ENCODE measurements at places on chromosomes 5 and 9.

DNA sequence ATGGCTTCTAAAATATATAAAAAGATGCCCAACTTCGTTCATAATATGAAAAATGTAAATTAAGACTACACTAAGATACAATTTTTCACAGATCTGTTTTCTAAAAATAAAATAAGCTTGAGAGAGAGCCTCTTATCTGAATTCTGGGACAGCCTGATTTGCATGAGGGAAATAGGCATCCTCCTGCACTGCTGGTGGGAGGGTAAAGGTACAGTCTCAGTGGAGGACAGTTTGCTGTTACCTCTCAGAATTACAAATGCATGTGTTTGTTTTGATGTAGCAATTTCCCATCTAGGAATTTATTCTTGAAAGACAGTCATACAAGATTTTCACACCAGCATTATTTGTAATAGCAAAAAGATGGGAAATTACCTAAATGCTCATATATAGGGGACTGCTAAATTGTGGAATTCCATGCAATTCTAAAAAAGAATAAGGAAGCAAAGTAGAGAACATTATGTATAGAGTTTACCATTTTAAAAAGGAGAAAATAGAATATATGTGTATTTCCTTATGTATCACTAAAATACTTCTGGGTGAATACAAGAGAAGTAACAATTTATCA, 75.7 kb downstream of the ZSWIM6 start:
- DNase-seq, result no peak

DNA sequence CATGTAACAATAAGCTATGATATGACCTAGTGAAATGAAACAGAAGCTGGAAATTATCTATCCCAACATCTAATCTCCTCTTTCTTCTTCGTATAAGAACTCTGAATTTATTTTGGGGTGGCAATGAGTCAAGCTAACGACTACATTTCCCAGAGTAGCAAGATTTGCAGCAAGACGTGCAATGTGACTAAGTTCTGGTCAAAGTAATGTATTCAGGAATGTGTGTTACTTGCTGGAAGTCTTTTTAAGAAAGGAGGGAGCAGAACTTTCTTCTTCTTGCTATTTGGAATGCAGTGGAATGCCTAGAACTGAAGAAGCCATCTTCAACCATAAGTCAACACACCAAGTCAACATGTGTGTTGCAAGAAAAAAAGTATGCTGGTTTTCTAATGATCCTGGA, 406.6 kb upstream of the MEF2C start:
- DNase-seq, result no peak

- no peak for DNase-seq
Measured at GRCh38 chr5:142982821-142983200, 212.6 kb downstream of the ARHGAP26 start.

- DNase-seq, result no peak
Measured at GRCh38 chr9:98182069-98182820, 10.2 kb downstream of the CORO2A start.

DNA sequence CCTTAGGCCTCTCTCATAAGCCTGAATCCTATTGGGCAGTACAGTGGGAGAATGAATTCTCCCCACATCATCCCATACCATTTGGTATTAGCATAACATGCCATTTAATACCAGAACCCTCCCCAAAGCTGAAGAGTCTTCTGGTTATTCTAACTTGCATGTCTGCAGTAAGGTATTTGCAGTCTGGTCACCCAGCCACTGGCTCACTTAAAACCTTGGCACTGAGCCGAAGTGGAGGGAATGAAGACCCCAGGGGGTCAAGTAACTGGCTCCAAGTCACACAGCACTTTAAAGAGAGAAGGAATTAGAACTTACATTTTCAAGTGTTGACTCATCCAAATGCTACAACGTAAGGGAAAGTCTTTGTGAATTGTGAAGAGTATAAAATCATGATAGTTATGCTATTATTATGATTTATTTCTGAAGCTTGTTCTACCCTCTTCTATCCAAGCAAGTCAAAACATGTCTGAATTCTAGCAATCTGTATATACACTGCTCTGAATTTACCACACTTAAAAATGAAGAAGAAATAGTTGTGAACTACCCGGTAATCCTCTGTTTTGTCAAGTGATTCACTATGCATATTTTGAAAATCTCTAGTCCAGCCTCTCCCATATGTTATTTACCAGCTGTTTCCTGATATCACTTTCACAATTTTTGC, 28.5 kb downstream of the GLRA1 start:
- DNase-seq, result no peak

DNA sequence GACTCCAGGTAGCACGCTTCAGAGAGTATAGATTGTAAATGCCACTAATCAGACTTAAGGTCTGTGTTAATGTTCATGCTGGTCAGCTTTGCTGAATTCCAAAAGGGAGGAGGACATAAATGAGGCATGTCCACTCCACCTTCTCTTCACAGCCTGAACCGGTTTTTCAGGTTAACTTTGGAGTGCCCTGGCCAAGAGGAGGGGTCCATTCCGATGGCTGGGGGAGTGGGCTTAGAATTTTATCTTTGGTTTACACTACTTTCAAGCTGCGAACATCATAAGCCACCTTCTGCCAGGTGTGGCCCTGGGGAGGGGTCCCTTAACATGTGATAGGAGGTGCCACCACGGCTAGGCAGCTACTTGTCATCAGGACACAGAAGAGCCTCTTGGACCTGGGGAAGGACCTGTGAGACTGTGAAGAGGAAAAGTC, 24.2 kb downstream of the ABO start:
- DNase-seq, result no peak

- peak; percentile 42 for DNase-seq
Measured at GRCh38 chr9:4662989-4663792, 1.1 kb downstream of the PLPP6 start.

GRCh38 chr9:101442318-101442717, 6.7 kb upstream of the ALDOB start:
- DNase-seq, result no peak

GRCh38 chr9:4548811-4549725, 58.8 kb downstream of the SLC1A1 start:
- no peak for DNase-seq

DNA sequence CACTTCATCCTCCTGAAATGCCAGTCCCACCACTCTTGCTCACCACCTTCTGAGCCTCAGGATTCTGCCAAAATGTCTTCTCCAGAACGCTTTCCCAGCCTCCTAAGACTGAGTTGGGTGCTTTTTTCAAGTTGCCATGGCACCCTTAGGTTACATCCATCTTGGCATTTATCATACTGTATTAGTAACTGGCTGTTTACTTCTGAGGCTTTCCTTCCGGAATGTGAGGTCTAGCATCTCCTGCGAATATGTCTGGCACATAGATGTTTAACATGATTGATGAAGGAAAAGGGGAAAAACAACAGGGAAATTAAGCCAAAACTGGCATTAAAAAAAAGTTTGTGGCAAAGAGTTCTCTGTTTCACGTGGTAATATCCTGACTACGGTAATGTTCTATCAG, 24.9 kb downstream of the RNF130 start:
- no peak for DNase-seq

GRCh38 chr5:160961038-160961437, 109.0 kb upstream of the ATP10B start:
- DNase-seq, result no peak

- no peak for DNase-seq
Measured at GRCh38 chr9:70400107-70400892, 14.2 kb downstream of the KLF9 start.

DNA sequence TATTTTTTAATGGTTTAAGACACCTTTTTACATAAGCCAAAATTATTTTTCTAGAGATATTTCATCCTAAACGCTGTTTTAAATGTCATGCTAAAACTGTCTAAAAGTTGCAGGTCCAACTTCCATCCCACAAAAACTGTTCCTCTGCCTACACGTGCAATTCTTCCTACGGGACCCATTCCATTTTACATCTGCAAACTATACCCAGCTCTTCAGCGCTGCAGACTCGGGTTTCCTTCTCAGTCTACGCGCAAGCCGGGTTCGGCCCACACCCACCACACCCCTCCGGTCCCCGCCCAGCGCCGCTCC, 8.7 kb downstream of the RANBP6 start:
- DNase-seq, result no peak

- no peak for DNase-seq
Measured at GRCh38 chr5:107572715-107573368, 97.9 kb downstream of the EFNA5 start.

- no peak for DNase-seq
Measured at GRCh38 chr9:93287189-93287552, 103.2 kb downstream of the WNK2 start.

DNA sequence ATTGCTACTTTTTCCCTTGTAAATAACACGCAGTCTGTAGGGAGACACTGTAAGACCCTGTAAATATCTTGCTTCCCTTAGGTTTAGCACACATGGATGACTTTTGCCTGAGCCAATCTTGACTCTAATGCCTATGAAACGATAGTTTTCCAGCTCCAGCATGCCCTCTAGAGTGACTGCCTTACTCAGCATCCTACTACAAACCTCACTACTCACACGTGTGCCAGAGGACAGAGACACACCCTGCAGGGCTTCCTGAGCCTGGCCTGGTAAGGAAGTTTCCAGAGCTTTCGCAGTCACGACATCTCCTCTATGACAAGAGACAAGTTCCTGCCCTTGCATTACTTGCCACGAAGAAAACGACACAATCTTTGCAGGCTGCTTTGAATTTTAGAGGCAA, 138.1 kb downstream of the ATPSCKMT start:
- no peak for DNase-seq

DNA sequence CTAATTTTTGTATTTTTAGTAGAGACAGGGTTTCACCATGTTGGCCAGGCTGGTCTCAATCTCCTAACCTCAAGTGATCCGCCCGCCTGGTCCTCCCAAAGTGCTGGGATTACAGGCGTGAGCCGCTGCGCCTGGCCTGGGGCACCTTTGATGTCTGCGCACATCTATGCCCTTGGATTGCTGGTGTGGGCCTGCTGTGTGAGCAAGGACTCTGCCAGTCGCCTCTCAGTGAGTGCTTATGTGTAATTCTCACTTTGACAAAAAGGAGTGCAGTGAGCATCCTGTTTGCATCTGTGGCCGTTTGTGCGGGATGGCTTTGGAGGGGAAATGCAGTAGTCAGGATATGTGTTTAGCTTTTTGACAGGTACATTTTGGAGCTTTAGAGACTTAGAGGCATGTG, 9.4 kb downstream of the WDR5 start:
- DNase-seq, result no peak

- no peak for DNase-seq
Measured at GRCh38 chr9:118961857-118962256, 407.4 kb downstream of the BRINP1 start.

DNA sequence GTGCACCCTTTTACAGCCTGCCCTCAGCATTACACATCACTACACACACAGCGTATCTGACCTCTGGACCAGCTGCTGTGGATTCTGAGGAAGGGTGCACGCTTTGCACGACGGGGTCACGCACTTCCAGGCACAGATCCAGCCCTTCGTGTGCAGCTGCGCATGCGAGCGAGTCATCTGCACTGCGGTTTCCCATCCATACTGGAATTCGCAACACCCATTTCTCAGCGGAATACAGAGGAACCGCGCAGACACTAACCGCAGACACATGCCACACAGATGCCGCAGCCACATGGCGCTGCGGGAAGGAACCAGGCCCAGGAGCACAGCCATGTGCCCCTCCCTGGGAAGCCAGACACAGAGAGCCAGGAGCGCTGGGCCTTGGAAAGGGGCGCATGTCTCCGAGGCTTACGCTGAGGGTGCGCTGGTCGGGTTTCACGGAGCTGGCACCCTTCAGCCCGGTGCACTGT, 43.5 kb downstream of the PNPLA7 start:
- no peak for DNase-seq

GRCh38 chr9:9341203-9341602, 1271.6 kb downstream of the PTPRD start:
- DNase-seq, result no peak

- DNase-seq, result no peak
Measured at GRCh38 chr5:161256957-161257356, 289.6 kb downstream of the GABRB2 start.

Data from CD4-positive, alpha-beta T cell treated with Interleukin-17A for 1 hour (primary cell).